ENCODE measurements at places on chromosomes 3 and 15.

DNA sequence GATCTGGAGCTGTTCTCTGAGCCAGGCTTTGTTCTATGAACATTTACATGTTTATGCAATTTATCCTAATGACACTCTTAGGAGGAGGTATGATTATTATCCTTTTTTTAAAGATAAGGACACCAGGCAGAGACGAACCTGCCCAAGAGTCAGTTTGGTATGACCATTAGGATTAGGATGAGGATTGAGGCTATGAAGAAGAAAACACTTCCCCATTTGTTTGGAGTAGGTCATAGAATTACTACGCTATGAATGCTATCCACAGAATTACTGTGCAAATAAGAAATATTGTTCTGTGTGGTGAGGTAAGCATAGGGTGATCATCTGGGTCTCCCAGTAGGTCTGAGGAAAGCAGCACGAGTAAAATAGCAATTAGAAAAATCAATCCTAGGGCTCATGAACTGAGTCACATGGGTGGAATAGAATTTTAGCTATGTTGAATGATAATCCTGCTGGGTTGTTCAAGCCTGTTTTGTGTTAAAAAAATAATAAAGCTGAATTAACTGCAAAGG lies 23.9 kb downstream of the EIF4E3 start:
- DNase-seq, result no peak

DNA sequence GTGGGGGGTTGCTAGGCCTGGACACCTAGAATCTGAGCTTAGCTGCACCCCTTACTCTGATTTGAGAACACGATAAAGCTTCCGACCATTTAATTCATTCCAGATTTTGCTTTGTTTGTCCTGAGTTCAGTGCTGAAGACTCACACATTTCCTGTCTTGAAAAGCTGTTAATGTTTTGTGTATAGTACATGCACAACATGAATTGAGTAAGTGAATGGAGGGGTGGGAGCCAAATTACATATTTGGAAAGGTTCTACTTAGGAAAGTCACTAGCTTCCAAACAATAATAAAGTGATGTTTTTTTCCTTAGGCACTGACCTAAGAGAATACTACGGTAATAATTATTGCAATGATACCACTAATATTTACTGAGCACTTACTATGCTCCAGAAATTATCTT lies 955.2 kb upstream of the NR2F2 start:
- DNase-seq, result no peak

DNA sequence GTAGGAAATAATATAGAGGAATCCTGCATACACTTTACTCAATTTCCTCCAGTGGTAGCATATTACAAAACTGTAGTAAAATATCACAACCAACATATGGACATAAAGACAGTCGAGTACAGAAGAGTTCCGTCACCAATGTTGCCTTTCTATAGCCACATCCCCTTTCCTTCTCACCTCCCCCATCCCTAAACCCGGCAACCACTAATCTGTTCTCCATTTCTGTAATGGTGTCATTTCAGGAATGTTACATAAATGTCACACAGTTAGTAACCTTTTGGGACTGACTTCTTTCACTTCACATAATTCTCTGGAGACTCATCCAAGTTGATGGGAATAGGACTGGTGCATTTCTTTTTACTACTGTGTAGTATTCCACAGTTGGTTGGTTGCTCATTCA lies 41.4 kb upstream of the ATG7 start:
- no peak for DNase-seq

- DNase-seq, result peak; percentile 99
Observed at GRCh38 chr15:74240002-74240568, 4.0 kb downstream of the CCDC33 start.

- no peak for DNase-seq
Observed at GRCh38 chr15:99993262-99993661, 260.0 kb upstream of the LYSMD4 start.

- DNase-seq, result peak; percentile 72
Observed at GRCh38 chr3:109081746-109082510, 36.0 kb downstream of the MORC1 start.

DNA sequence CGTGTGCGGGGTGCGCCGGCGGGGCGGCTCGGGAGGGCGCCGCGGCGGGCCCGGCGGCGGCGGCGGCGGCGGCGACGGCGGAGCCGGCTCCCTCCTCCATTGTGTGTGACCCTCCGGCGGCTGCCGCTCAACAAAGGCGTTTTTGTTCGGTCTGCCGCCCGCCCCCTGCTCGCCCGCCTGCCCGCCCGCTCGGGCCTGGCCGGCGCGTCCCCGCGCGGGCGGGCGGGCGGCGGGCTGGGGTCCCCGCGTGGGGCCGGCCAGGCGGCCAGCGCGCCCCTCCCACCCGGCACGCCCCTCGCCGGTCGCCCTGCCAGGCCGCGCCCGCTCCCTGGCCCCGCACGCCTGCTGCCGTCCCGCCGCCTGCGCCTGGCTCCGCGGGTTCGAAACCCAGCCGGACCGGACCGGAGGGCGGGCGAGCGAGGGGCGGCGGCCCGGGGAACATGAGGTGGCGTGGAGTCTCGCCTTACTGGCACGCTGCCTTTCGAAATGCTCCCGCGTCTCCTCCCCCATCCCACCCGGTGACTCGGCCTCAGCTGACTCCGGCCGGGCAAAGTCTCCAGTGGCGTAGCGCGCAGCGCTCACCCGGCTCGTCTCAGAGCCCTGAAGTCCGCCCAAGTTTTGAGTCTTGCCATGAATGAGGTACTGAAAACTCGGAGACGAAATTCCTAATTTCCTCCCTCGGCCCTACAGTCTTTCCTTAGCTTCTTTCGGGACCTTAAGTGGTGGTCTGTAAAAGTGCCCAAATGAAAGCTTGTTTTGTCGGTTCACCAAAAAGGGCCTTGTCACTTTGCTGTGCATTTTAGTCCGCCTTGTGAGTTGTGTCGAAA lies 588 bp downstream of the MAPK6 start:
- peak; percentile 78 for DNase-seq

DNA sequence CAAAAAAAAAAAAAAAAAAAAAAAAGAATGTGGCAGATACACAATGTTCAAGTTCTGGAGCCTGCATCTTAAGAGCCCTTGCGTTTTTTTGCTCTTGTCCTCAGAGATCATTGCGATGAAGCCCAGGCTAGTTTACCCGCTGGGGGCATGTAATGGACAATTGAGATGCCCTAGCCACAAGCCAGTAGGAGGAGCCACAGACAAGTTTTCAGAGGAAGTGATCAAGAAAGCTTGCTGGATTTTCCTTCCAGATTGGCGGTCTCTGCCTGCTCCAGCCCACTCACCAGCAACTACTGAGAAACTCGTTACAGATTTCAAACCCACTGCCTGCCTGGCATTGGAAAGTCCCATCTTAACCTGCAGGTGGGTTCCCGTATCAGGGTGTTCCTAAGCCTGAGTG lies 192.1 kb upstream of the EOMES start:
- DNase-seq, result no peak
